ENCODE measurements at places on chromosomes 2 and 18.

DNA sequence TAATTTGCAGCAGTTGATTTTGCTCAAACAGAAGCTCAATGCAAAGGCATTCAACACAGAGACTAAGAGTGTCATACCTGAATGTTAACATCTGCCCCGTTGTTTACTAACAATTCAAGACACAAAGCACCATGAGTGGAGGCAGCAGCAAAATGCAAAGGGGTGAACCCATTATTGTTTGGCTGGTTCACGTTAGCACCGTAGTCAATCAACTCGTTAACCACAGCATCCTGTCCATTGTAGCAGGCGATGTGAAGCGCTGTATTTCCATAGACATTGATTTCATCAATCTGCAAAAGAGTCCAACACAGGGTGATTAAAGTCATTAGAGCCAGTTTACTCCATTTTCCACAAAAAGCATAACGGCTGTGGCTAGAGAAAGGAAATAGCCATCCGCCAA, 189.3 kb downstream of the ANKRD44 start:
- DNase-seq, result no peak

DNA sequence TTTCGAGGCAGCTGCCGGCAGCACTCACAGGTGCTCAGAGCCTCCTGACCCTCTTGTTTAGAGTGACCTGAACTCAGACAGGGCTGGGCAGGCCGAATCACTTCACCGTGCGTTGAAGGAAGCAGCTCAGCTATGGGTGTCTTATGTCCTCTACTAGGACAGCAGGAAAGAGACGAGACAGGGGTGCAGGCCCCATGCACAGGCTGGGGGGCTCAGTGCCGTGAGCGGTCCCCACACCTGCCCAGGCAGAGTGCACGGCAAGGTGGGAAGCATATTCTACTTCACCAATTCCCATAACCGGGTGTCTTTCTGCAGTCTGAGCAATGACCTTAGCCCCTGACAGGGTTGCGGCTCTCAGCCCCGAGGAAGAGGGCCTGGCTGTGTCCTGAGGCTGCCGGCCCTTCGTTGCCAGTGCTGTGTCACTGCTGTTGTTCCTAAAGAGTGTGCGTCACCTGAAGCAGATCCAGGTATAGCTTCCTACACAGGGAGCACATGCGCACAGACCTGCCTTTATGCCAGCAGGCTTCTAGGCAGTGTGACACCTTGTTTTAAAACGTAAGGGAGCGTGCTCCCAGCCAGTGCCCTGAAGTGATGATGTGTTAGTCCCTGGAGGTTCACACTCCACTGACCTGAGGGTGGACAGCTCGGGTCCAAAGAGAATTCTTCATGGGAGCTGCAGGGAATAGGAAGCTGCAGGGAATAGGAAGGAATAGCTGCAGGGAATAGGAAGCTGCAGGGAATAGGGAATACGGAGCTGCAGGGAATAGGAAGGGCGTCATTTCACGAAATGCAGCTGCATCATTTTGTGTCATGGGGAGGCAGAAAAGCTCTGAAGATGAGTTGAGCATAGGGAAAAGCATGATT, 207.9 kb upstream of the SALL3 start:
- DNase-seq, result no peak

DNA sequence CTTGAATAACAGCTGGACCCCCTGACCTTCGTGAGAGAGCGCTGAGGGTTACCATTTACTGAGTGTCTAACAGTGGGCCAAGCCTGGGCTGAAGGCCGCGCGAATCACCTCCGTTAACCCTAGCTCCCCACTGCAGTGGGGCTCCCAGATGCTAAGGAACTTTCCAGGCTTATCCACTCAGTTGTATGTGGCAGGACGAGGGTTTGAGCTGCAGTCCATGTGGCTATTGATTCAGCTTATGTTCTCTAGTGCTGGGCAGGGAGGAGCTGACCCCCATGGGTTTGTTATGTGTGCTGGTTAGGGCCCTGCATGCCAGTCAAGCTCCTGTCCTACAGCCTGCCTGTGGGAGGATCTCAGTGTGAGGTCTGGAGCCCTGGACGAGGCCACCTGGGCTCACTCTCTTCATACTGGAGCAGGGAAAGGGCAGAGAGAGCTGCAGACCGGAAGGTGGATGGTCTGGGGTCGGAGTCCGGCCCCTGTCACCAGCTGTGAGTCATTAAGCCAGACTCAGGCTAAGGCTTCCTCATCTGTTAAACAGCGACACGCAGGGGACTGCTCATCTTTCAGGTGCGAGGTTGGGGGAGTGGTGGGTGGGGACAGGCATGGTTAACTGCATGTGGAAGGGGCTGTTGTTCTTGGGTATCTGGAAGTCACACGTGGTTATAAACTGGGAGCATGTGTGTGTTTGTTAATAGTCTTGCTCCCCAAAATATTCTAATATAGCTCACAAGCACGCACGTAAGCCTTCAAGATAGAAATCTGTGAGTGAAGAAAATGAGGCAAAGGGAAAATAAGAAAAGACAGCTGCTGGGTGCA, 6.6 kb downstream of the PSD4 start:
- no peak for DNase-seq

- DNase-seq, result no peak
Measured at GRCh38 chr2:164910101-164910899, 45.0 kb downstream of the SLC38A11 start.

GRCh38 chr18:28198620-28199019, 21.7 kb upstream of the CDH2 start:
- DNase-seq, result no peak

- no peak for DNase-seq
Measured at GRCh38 chr2:216285701-216286100, 86.6 kb downstream of the MARCHF4 start.

DNA sequence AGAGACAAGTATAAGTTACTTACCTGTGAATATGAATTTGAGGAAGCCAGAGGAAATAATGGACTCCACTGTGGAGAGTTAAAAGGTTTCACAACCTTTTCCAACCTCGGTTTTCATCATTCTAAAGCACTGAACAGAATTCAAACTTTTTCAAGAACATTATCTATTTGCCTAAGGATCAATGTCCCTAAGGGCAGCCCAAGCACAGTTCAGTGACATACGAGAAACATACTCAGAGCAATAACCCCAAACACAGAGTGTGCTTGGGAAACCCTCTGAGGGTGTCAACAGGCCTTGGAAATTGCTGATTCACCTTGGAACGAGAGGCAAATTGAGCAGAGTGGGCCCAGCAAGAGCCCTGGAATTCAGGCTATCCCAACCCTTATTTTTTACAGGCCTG, at the start of gene ABCB11:
Gene ABCB11 (minus strand): TSS at position 123 of the 400 bp plus-strand sequence. CDS start 13,199 bp downstream, outside the sequence.
- no peak for DNase-seq

GRCh38 chr18:44134447-44134846, 546.2 kb upstream of the SETBP1 start:
- no peak for DNase-seq

DNA sequence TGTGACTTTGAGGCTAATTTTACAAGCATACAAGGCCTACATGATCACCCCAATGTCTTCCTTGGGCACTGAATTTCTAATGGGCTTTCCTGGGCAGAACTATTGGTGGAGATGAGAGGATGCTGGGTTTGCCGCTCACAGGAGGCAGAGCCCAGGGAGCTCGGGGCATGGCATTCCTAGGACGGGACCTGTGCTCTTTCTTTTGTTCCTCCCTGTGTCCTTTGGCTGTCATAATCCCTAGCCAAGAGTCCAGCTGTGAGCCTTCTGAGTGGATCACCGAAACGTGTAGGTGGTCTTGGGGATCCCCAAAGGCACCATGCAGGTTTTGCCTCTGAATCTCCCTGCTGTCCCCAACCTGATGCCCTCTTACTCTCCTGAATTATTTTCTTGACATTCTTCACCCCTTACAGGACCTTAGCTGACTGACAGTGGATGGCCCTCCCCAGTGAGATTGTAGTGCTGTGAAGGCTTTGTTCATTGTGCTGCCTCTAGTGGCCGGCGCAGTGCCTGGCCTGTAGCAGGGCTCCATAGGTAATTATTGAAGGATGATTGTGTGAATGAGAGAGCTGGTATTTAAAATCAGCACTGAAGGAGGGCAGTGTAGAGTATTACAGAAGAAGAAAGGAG, 221.9 kb downstream of the ZNF407 start:
- no peak for DNase-seq

DNA sequence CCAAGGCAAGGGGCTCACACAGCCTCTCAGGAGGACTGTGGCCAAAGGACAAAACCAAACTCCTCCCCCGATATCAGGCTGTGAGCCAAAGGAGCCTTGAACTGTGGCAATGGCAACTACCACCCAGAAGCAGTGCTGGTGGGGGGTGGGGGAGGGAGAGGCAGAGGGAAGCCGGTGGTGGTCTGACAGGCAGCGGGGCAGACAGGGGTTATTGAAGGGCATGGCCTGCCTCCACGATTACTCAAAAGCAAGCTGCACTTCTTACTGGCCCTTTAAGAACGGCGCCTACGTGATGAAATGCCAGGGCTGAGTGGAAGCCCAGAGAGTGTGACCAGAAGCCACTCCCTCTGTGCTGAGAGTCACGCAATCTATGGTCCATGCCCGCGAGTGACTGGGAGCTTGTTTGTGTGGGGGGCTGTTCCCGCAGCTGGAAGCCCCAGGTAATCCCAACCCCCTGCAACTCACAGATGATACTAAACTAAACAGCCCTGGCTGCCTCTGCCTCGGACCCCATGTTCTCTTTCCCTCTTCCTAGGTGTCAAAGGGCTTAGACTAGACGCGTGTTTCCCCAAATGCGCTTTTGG, 128.2 kb upstream of the CXCR4 start:
- no peak for DNase-seq

DNA sequence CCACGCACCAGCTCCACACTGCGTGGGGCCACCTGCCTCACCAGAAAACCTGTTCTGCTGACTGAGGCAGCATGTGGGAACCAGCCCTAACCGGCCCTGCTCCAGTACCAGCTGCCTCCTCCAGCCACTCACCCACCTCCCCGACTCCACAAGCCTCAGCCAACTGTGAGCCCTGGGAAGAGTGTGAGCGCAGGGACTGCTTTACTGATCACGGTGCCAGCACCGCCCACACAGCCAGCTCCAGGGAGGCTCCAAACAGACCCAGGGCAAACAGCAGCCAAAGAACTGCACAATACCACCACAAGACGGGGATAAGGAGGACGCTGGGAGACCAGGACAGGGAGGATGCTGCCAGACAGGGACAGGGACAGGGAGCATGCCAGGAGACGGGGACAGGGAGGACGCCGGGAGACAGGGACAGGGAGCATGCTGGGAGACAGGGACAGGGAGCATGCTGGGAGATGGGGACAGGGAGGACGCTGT, 28.4 kb downstream of the EIPR1 start:
- no peak for DNase-seq

- no peak for DNase-seq
Measured at GRCh38 chr2:176096243-176096985, 3.2 kb upstream of the HOXD12 start.

Measured in NCI-H1048 (cell line).